ENCODE measurements at places on chromosomes 4 and X.

DNA sequence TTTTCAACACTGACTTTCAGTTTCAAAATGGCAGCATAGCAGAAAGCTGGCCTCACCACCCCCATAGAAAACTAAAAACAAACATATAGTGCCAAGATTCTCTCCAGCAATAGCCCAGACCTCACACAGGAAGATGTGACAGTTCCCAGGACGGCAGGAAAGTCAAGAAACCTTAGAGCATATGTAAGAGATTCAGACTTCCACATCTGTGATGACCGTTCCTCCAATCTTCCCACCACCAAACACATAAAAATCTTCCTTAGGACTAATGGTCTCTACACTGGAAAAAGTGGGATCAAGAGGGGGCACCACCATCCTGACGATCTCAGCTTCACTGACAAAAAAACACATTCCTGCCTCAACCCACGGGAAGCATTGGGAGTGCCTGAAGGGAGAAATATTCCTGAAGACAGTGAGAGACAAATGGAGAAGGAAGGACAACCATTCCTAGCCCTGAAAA is 134.1 kb upstream of the CPXCR1 start:
- no peak for DNase-seq

DNA sequence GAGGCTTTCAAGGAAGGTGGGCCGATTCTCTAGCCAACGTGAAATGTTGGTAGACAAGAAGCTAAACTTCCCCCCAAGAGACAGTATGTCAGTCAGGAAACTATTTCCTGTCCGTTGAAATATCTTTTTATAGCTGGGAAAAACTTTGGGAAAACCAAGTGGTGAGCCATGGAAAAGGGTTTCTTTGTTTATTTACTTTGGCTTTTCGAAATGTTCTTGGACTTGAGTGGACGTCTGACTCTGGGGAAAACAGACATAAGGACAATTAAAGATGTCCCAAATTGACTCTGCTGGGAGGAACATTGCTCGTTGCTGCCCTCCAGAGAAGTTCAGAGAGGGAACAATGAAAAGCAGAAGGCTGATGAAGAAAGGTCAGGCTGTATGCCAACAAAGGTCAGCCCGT is 295.4 kb downstream of the RAPGEF2 start:
- no peak for DNase-seq

DNA sequence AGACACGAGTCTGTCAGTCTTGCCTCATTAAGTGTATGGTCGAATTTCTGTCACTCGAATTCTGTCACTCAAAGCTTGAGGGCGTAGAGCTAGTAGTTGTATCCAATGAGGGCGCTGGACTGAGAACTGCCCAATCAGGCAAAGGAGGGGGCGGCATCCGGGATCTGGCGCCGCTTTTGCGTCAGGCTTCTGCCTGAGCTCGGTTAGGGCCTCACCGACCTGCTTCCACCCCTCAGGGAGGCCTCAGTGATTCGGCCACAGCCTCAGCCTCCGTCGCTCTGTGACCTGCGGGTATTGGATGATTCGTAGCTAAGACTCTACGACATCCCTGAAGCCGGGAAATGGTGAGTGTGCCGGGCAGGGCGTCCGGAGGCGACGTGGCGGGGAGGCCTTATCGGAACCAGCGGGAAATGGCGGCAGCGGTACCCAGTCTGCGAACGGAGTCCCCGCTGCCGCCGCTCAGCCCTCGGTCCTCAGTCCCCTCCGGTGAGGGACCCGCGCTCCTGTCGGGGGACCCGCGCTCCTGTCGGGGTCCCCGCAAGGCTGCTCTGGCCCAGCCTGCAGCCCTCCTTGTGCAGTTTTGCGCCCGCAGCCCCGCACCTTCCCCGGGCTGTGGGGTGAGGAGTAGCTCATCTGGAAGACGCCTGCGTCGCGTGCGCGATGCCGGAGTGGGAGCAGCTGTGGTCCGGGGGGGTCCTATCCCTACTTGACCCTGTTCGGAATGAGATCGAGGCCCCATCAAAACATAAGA is 88.3 kb downstream of the ZNF718 start:
- peak; percentile 28 for DNase-seq

DNA sequence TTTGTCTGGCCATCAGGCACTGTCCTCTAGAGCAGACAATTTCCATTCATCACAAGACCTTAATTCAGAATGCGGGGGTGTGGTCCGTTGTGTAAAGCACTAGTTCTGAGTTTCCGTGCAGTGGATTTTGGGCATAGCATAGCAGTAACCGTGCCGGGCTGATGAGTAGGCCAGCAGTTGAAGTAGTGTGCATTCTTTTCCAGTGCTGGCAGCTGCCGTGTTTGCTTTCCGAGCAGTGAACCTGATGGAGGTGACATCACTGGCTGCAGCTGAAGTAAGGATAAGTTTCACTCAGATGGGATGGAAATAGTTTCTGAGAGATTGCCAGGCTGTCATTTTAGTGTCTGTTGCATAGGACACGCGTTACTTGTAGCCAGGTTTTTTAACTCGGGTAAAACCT is 107.0 kb upstream of the STIM2 start:
- no peak for DNase-seq
